Right renal cortex interstitium (tissue), 3 donors: ENCODE measurements at places on chromosomes 11 and 22. TPM values are rescaled to one million over a fixed set of nuclear protein-coding genes. Genes with fewer than 3 reads are reported as not detected.

DNA sequence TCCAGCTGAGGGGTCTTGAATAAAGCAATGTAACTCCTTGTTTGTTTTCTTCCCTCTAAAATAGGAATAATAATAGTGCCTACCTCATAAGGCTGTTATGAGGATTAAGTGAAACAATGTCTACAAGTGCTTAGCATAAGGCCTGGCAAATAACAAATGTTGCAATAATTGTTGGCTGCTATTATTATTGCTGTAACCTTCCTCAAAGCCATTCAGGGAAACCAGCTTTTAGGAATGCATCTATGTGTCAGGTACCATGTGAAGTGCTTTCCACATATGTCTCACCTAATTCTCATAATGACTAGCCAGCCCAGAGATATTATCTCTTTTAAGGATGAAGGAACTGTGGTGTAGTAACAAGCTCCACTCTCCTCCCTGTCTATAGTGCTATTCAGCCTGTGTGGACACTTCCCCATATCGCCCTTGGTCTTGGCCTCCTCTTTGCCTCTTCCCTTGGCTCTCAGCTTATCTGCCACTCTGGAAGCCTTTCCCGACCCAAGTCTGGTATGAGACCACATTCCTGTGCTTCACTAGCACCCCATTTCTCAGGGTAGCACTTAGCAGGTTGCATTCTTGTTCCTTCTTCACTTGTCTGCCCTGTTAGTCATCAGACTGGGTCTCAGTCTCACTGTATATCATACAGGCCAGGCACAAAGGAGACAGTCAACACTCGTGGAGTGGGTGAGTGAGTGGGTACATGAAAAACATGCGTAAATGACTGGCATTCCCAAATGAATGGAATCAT lies 23.8 kb downstream of the CSNK2A3 start:
- DNase-seq: no peak

GRCh38 chr11:32297611-32298011 lies 137.7 kb downstream of the WT1 start:
- no peak for DNase-seq

DNA sequence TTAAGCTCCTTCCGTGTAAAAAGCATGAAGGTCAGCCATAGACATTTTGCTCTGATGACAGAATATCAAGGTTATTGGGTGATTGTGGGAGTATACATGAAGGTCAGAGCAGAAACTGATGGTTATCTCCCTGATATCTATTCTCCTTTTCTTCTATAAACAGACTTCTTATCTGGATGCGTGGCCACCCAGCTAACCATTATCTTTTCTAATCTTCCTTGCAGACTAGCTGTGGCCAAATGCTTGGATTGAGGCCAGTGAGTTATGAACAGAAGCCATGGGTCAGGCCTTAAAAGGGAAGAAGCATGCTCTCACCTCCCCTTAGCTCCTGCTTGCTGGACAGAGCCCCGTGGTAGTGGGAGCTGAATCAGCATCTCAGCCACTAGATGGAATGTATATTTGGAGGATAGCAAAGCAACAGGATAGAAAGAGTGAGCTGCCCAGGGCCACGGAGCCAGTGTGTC lies 31.3 kb upstream of the LRRC55 start:
- no peak for DNase-seq

GRCh38 chr22:19910180-19910744 lies 31.3 kb upstream of the COMT start:
- DNase-seq: no peak

GRK3 gene
- 8.7 TPM for polyA plus RNA-seq
